CD4-positive, alpha-beta T cell treated with Interferon gamma for 1 hour (primary cell): ENCODE measurements at places on chromosomes 2 and 18.

DNA sequence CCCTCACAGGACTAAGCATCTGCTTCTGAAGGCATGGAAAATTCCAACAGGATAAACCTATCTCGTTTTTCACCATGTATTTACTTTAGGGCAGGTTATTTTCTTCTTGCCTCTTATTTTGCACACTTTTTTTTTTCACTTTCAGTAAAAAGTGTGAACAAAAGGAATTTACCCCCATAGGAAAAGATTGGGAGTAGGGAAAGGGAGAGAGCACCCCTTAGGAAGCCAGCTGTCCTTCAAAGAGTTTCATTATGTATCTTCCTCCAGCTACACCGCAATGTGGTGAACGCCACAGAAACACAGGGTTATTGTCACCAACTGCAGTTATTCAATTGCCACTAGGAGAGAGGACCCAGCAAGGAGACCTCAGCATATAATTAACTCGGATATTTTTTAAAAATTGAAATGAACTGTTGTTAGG, 286.2 kb upstream of the VRK2 start:
- DNase-seq = no peak

DNA sequence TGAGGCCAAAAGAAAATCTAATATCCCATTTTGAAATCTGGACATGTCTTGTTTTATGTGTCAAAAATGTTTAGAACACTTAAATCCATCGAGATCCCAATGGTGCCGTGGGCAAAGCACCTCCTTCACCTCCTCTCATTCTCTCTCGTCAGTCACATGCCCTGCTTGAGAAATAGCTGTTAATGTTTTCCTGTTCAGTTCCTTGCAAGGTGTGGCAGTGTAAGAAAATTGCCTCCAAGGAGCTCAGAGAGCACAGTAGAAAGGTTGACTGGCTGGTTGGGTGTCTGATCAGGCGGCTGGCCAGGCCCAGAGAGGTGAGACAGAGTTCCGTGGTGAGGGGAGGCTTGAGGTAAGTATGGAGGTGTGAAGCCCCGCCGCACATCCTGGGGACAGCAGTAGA, 210.2 kb downstream of the TSN start:
- DNase-seq = no peak

- no peak for DNase-seq
Observed at GRCh38 chr2:70613521-70613920, 59.9 kb upstream of the TGFA start.

DNA sequence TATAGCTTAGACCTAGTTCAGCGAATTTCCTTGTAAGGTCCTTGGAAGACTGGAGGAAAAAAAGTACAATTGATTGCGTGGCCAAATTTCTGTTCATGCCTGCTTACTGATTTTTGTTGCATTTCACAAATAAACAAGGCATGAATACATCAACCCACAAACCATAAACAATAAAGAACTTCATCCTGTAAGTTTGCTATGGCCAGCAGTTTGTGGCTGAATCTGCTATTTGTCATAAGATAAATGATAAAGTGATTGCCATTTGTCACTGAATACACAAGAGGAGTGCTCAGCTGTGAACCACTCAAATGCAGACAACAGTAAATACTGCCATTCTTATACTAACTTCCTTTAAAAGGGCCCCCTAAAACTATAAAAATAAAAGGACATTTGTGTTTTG, 259.5 kb downstream of the CCDC178 start:
- DNase-seq = no peak

GRCh38 chr2:234674781-234675201, 177.9 kb upstream of the ARL4C start:
- no peak for DNase-seq

DNA sequence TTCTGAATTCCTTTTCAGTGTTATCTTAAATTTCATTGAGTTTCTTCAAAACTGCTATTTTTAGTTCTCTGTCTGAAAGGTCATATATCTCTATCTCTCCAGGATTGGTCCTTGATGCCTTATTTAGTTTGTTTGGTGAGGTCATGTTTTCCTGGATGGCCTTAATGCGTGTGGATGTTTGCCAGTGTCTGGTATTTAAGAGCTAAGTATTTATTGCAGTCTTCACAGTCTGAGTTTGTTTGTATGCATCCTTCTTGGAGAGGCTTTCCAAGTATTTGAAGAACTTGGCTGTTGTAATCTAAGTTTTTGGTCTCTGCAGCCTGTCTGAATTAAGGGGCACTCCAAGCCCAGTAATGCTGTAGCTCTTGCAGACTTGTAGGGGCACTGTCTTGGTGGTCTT, 249.3 kb downstream of the ZNF385B start:
- DNase-seq = no peak

GRCh38 chr2:228827056-228827700, 443.9 kb downstream of the PID1 start:
- DNase-seq = no peak

DNA sequence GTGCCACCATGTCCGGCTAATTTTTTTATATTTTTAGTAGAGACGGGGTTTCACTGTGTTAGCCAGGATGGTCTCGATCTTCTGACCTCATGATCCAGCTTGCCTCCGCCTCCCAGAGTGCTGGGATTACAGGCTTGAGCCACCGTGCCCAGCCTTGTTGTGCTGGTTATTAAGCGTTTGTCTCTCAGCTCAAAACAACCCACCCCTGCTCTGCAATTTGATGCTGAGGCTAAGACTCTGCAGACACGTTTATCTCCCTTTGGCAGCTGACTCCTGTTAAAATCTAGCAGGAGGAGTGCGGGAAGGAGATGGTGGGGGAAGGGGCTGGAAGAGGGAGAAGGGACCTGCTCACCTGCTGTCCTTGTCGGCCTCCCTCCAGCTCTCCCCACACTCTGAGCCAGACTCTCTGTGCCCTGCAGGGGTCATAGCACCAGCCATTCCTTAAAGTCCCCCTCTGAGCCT, 29.9 kb upstream of the IMPA2 start:
- DNase-seq = no peak

GRCh38 chr2:6181926-6182325, 489.7 kb downstream of the SOX11 start:
- DNase-seq = no peak

- no peak for DNase-seq
Observed at GRCh38 chr2:65319674-65320041, 92.0 kb downstream of the ACTR2 start.

DNA sequence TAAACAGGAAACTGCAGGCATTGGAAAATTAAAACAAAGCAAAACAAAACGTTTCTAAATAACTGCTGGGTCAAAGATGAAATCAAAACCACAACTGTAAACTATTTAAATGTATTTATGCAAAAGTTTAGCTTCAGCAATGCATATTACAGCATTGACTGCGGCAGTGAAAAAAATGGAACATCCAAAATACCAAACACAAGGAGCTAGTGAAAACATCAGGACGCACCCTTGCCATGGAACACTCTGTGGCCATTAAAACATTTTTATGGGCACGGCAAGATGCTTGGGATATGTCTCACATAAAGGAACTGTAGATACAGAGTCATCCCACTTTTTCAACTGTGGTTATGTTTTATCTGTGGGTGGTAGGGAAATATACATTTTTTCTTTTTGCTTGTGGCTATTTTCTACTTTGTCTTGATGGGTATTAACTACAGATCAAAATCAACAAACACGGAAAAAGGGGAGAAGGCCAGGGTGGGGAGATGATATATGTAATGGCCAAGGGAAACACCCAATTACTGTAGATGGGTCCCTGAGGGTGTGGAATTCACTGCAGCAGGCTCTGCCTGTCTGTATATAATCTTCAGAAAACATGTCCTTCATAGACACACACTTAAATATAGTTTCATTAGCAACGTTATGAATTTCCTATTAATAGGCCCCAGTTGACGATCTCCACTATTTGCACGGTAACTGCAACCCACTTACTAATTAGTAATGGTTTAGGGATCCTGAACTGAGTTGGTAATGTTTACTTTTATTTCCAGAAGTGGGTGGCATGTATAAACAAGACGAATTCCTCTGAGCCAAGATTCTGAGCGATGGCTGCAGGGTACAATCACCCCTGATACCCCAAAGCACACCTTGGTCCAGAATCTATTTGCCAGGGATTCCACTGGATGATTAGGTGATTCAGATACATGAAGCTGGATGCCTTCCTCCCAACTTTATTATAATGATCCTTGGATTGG, 110.5 kb downstream of the ACKR3 start:
- no peak for DNase-seq

DNA sequence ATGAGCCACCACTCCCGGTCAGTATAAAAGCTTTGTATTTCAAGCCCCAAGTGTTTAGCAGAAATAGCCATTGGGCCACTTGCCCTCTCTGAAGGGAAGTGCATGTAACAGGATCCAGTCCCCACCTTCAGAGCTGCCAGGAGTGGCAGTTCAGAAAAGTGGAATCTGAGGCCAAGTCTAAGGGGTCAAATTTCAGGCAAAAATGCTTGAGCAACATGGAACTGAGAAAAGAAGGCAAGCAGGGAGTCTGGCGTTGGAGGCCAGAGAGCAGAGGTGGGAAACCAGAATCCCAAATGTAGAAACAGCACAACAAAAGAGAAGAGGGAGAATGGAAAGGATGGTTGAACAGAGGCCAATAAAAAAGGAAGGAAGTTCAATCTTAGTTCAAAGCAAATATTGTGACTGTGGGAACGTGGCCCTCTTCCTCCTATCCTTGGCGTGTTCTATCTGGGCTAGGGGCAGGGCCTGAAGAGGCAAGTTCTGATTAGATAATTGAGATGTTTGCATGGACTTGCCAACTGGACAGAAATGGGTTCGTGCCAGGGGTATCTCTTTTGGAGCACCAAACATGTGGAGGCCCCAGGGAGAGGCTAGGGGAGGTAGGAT, 102.2 kb downstream of the AP1S3 start:
- no peak for DNase-seq

GRCh38 chr2:233414777-233415570, 60.7 kb downstream of the DGKD start:
- no peak for DNase-seq

GRCh38 chr2:241794250-241794823, 14.7 kb upstream of the NEU4 start:
- no peak for DNase-seq

GRCh38 chr2:42309366-42309765, 51.7 kb downstream of the COX7A2L start:
- no peak for DNase-seq
